Urinary bladder (tissue), 4 donors: ENCODE measurements at places on chromosomes 16 and 17.

DNA sequence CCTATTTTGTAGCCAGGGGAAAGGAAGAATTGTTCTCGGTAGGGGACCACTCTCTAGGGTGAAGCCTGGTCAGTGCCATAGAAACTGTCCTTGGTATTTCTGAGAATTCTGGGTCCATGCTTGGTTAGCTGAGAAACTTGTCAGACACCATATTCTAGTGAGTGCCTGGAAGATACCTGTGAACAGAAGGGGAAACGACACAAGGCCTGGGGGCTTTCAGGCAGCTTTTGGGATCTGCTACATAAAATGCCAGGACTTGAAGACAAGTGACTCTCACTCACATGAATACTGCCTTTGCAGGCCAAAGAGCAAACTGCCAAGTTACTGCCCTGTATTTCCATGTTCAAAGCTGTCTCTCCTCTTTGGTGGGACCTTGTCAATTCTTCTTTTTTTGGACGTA lies 18.3 kb downstream of the ODF4 start:
- DNase-seq, result no peak

DNA sequence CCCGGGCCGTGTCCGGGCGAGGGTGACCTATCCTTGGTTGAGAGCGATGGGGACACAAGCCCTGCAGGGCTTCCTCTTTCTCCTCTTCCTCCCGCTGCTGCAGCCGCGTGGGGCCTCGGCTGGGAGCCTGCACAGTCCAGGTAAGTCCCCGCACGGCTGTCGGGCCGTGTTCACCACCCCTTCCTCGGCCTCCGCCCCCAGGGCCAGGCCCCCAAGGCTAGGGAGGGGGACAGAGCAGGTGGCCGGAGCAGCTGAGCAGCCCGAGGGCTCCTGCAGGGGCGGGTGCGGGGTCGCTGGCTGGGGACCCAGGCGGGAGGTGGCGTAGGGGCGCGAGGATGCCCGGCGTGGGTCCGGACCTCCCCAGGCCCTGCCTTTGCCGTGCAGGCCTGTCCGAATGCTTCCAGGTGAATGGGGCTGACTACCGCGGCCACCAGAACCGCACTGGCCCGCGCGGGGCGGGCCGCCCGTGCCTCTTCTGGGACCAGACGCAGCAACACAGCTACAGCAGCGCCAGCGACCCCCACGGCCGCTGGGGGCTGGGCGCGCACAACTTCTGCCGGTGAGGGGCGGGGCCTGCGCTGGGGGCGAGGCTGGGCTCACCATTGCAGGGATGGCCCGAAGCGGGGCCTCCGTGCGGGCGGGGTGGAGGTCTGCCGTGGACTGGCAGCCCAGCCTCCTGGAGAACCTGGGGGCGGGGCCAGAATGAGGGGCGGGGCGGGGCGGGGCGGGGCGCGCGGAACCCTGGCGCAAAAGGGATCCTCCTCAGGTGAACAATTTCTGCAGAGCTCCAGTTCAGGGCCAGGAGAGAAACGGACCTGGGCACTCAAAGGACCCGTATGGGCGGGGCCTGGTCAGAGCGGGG lies 631 bp downstream of the KREMEN2 start:
- no peak for DNase-seq

GRCh38 chr17:81385320-81386111 lies 9.7 kb upstream of the BAHCC1 start:
- DNase-seq, result no peak

DNA sequence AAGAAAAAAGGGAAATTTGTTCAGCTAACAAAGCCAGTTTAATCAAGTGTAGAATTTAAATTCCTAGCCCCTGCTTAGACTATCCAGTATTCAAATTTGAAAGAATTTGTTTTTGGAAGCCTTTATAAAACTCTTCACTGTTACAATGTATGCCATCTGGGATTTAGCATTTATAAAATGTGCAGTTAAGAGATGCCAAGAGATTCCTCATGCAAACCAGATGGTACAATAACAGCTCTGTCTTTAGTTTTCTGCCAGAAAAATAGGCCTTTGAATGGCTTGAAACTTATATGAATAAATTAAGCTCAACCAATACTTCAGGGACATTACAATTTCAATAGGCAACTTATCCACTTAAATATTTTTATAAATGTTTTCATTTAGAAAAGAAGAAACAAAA lies 6.8 kb upstream of the ANKS4B start:
- no peak for DNase-seq

- DNase-seq, result peak; percentile 43
Observed at GRCh38 chr17:42378959-42379594, 9.2 kb downstream of the STAT3 start.

- DNase-seq, result no peak
Observed at GRCh38 chr17:54814371-54814770, 86.3 kb upstream of the TOM1L1 start.

GRCh38 chr16:88288303-88288702 lies 94.5 kb upstream of the ZNF469 start:
- no peak for DNase-seq

DNA sequence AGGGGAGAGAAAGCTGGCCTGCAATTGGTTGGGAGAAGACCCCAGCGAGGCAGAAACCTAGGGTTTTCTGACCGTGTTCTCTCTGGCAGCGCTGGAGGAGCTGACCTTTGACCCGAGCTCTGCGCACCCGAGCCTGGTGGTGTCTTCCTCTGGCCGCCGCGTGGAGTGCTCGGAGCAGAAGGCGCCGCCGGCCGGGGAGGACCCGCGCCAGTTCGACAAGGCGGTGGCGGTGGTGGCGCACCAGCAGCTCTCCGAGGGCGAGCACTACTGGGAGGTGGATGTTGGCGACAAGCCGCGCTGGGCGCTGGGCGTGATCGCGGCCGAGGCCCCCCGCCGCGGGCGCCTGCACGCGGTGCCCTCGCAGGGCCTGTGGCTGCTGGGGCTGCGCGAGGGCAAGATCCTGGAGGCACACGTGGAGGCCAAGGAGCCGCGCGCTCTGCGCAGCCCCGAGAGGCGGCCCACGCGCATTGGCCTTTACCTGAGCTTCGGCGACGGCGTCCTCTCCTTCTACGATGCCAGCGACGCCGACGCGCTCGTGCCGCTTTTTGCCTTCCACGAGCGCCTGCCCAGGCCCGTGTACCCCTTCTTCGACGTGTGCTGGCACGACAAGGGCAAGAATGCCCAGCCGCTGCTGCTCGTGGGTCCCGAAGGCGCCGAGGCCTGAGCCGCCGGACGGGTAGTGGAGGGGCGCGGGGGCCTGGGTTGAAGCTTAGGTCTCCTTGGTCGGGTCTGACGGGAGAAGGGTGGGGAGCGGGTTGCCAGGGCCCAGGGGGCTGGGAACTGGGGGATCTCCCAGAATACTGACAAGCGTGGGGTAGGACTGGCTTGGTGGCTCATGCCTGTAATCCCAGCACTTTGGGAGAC lies 7.4 kb upstream of the PYDC1 start:
- DNase-seq, result no peak

GRCh38 chr17:60916043-60916442 lies 238.4 kb downstream of the BCAS3 start:
- DNase-seq, result no peak

DNA sequence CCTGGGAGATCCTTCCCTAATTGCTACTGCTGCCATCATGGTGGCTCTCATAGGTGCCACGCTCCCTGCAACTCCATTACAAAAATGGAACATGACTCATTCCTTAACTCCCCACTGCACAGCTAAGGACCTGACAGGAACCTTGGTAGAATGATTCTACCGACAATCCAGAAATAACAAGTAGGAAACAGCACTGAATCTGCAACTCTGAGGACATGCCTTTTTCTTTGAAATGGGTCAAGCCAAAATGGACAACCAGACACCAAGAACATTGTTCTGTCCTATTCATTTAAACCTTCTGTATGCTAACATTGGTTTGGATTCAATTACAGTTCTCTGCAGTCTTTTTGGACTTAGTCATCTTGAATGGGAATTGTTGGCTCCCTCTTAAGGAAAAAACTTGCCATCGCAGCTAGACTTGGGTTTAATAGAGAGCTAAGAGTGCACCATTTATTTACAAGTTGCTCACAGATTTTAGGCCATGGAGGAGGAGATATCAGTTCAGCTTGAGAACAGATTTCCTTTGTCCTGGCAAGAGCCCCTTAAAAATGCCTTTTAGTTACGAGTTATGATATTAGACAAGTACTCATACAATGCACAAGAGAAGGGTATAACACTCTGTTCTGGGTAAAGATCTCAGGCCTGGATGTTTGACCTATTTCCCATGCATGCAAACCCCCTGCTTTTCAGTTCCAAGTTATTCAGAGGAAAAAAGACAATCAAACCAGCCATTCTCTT lies 20.9 kb upstream of the NSRP1 start:
- DNase-seq, result no peak

DNA sequence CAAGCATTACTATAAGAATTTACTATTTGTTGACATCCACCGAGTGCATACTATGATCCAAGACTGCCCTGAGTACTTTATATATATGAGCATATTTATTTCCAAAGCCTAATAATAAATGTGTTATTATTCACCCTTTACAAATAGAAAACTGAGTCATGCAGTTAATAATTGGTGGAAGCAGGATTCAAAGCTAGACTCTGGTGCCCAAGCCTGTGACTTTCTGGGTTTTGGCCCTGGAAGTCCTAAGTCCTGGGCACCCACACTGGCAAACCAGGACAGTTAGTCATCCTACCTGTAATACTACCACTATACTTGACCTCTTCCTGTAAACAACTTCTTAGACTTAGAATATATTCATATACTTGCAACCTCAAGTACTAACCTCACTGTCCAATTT lies 257.4 kb upstream of the IRX5 start:
- DNase-seq, result no peak

DNA sequence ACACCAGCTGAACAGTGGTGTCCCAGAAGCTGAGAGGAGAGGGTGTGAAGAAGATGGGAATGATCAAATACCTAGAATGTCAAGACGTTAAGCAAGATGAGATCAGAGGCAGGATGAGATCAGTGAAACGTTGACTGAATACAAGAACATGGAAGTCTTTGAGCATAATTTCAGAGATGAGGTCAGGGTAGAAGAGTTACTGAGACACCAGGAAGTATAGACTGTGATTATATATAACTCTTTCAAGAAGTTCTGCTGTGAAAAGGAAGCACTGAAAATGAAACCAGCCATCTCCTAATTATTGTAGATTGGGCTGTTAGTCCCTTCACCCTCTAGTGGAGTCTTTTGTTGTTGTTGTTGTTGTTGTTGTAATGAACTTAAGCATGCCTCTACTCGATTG lies 9.1 kb downstream of the SHCBP1 start:
- DNase-seq, result no peak

DNA sequence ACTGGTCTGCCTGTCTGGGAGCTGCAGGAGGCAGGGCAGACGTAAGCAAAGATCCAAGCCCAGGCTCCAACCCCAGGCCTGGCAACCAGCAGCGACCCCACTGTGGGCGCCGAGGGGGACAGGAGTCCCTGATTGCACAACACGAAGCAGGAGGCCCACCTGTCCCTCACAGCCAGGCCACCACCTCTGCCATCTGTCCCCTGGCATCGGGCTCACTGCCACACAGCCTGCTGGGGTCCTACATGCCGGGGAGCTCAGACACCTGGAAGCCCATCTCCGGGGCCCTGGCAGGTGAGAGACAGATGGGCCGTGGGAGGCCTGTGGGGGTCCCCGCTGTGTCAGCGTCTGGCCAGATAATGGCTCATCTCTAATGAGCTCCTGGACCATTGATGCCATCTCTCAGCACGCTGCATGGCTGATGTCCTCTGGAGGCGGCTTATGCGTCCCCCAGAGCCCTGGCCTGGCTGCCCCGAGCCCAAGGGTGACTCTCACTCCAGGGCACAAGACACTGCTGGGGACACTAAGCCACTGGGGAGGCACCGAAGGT lies 11.3 kb upstream of the RASD1 start:
- no peak for DNase-seq

DNA sequence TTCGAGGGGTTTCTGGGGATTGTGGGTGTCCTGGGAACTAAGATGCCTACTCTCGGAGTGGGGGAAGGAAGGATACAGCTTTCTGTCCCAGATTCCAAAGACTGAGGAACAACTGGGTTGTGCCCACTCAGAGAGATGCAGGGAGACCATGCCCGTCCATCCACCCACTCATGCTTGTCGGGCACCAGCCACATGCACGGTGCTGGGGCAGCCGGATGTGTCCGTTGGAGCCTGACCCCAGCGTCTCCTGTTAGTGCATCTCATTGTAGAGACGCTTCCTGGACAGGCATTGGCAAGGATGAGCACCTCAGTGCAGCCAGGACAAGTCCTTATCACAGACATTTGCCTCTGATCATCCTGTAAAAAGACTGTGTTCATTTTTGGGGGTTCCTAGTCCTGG lies 58.1 kb downstream of the METRNL start:
- no peak for DNase-seq

- no peak for DNase-seq
Observed at GRCh38 chr17:77908501-77908900, 50.0 kb upstream of the TNRC6C start.

- DNase-seq, result no peak
Observed at GRCh38 chr16:84367750-84368307, 509 bp upstream of the ATP2C2 start.

GRCh38 chr17:2065949-2066400 lies 11.1 kb downstream of the HIC1 start:
- no peak for DNase-seq

DNA sequence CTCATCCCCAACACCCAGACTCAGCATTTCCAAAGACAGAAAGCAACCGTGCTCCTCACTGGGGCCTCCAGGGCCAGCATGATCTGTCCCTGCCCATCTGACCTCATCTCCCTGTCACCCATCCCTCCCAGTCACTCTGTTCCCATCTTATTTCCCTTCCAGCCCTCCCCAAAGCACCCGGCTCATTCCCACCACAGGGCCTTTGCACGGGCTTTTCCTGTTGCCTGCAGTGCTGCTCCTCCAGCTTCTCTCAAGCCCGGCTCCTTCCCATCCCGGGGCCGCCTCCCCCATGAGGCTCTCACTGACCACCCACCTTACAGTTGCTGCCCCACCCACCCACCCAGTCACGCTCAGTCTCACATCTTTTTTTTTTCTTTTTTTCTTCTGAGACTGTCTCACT lies 54.8 kb downstream of the RMI2 start:
- no peak for DNase-seq

DNA sequence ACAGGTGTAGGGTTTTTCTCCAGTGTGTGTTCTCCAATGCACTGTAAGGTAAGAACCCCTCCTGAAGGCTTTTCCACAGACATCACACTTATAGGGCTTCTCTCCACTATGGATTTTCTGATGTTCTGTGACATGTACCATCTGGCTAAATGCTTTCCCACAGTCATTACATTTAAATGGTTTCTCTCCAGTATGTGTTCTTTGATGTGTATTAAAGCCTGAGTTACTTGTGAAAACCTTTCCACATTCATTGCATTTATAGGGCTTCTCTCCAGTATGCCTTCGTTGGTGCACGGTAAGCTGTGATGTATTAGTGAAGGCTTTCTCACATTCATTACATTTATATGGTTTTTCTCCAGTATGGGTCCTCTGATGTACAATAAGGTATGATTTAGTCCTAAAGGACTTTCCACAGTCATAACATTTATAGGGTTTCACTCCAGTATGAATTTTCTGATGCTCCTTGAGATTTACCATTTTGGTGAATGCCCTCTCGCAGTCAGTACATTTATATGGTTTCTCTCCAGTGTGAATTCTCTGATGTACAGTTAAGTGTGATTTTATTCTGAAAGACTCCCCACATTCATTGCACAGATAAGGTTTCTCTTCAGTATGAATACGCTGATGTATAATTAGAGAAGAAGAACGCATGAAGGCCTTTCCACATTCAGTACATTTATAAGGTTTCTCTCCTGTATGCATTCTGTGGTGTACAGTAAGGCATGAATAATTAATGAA lies 30.9 kb downstream of the ZNF624 start:
- DNase-seq, result no peak

GRCh38 chr16:53968454-53968853 lies 264.5 kb downstream of the FTO start:
- no peak for DNase-seq
